ENCODE measurements at places on chromosomes 5 and 9. TPM values are rescaled to one million over a fixed set of nuclear protein-coding genes. Genes with fewer than 3 reads are reported as not detected.

NLN gene
- 47.7 TPM for total RNA-seq

STC2 gene
- 41.1 TPM for total RNA-seq

GRCh38 chr5:42636946-42637345 is 119.7 kb upstream of the CCDC152 start:
- no peak overlapping the region for H3K27ac ChIP-seq
- H3K27me3 ChIP-seq: peaks cover 10% of the 10 kb centered on the region
- no peak for DNase-seq
- H3K4me1 ChIP-seq: no peaks in the 10 kb centered on the region
- no peaks in the 10 kb centered on the region for H3K36me3 ChIP-seq

GRCh38 chr9:96491079-96491879 is 41.3 kb downstream of the HABP4 start:
- peaks cover 5% of the 10 kb centered on the region for H3K36me3 ChIP-seq
- DNase-seq: peak; percentile 4
- no peaks in the 10 kb centered on the region for H3K27me3 ChIP-seq

DNA sequence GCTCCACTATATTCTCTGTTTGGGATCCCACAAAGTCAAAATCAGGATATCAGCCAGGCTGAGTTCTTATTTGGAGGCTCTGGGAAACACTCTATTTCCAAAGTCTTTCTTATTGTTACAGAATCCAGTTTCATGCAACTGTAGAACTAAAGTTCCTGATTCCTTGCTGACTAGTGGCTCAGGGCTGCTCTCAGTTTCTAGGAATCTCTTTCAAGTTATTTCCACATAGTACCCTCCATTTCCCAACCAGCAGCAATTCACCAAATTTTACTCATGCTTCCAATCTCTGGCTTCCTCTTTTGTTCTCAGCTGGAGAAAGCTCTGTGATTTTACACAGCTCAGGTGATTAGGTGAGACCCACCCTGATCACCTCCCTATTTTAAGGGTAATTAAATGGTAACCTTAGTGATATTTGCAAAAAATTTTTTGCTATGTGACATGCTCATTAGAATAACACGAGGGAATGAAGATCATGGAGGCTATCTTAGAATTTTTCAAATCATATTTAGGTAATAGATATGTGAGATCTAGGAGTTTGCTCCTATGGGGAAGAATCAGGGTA is 794.9 kb upstream of the ARRDC3 start:
- no peak overlapping the region for H3K4me3 ChIP-seq
- no peak for DNase-seq
- no peaks in the 10 kb centered on the region for H3K4me1 ChIP-seq
- H3K27ac ChIP-seq: no peak overlapping the region
- H3K27me3 ChIP-seq: no peaks in the 10 kb centered on the region
- no peaks in the 10 kb centered on the region for H3K36me3 ChIP-seq

GRCh38 chr5:153523211-153523610 is 32.7 kb downstream of the GRIA1 start:
- no peak overlapping the region for H3K4me3 ChIP-seq
- H3K27ac ChIP-seq: no peak overlapping the region
- no peaks in the 10 kb centered on the region for H3K36me3 ChIP-seq
- DNase-seq: no peak
- no peaks in the 10 kb centered on the region for H3K4me1 ChIP-seq

DNA sequence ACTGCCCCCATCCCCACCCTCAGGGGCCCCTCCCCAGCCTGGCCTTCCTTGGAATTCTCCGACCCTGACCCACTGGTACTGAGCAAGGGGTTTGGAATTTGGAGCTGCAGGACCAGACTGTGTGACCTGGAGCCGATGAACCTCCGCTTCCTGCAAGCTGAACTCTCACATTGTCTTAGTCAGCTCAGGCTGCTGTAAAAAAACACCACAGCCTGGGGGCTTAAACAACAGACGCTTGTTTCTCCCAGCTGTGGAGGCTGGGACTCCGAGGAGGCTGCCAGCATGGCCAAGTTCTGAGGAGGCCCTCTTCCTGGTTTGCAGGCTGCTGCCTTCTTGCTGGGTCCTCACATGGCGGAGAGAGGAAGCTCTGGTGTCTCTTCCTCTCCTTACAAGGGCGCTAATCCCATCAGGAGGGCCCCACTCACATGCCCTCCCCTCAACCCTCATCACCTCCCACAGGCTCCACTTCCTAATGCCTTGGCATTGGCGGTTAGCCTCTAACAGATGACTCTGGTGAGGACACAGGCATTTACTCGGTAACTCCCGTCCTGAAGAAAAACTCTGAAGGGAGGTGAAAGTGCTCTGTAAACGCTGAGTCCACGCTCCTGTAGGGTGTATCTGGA is 42.4 kb downstream of the C5orf15 start:
- no peak overlapping the region for H3K27ac ChIP-seq
- H3K27me3 ChIP-seq: no peaks in the 10 kb centered on the region
- H3K4me1 ChIP-seq: peaks cover 48% of the 10 kb centered on the region
- no peak overlapping the region for H3K4me3 ChIP-seq

GRCh38 chr5:9362600-9362999 is 183.3 kb downstream of the SEMA5A start:
- H3K27ac ChIP-seq: no peak overlapping the region
- H3K27me3 ChIP-seq: no peaks in the 10 kb centered on the region
- H3K4me3 ChIP-seq: no peak overlapping the region
- DNase-seq: no peak
- no peaks in the 10 kb centered on the region for H3K4me1 ChIP-seq
- no peaks in the 10 kb centered on the region for H3K36me3 ChIP-seq
